ENCODE measurements at places on chromosomes 4 and X. TPM values are rescaled to one million over a fixed set of nuclear protein-coding genes. Genes with fewer than 3 reads are reported as not detected.

Gene RBM46
- not detected for polyA plus RNA-seq

Gene IL13RA2
- polyA plus RNA-seq: not detected

GRCh38 chr4:40334591-40335524, at the start of gene CHRNA9:
Gene CHRNA9, plus strand, starts transcription at chr4:40335333. Its CDS starts 135 bp downstream, at chr4:40335468.
- no peaks in the 10 kb centered on the region for H3K36me3 ChIP-seq
- no peak within 1 kb of the TSS for H3K27ac ChIP-seq
- H3K27me3 ChIP-seq: no peaks in the 10 kb centered on the region
- DNase-seq: no peak
- H3K4me3 ChIP-seq: no peak within 1 kb of the TSS

- H3K4me3 ChIP-seq: no peak overlapping the region
- no peaks in the 10 kb centered on the region for H3K27me3 ChIP-seq
- H3K36me3 ChIP-seq: no peaks in the 10 kb centered on the region
- H3K4me1 ChIP-seq: peaks cover 13% of the 10 kb centered on the region
- no peak overlapping the region for H3K27ac ChIP-seq
Measured at GRCh38 chr4:152009983-152010709, 249.3 kb upstream of the GATB start.

GRCh38 chr4:147596981-147597380, 20.2 kb upstream of the TMEM184C start:
- H3K4me3 ChIP-seq: no peak overlapping the region
- H3K4me1 ChIP-seq: no peaks in the 10 kb centered on the region
- no peaks in the 10 kb centered on the region for H3K27me3 ChIP-seq
- no peak for DNase-seq
- no peak overlapping the region for H3K27ac ChIP-seq
